ENCODE measurements at places on chromosomes 6 and 20. TPM values are rescaled to one million over a fixed set of nuclear protein-coding genes. Genes with fewer than 3 reads are reported as not detected.

- H3K4me3 ChIP-seq = no peak overlapping the region
- DNase-seq = no peak
- no peak overlapping the region for H3K27ac ChIP-seq
- H3K36me3 ChIP-seq = no peaks in the 10 kb centered on the region
- H3K27me3 ChIP-seq = no peaks in the 10 kb centered on the region
Observed at GRCh38 chr20:17171746-17172280, 55.0 kb upstream of the PCSK2 start.

DNA sequence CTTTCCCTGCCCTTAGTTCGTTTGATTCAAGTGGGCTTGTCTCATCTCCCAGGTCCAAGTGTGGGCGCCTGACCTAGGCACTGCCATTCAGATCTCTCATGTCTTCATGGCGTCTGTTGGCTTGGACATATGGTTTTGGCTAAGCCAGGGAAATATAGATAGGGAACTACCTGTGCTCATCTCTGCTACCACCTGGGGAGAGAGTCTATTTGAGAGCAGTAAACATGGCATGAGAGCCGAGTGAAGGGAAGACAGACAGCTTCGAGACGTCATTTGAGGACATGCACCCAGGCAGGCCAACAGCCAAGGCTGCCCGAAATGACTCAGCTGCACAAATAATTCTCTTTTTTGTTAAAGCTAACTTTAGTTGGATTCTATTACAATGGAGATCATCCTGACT, 370.7 kb upstream of the AGPAT4 start:
- H3K27ac ChIP-seq = no peak overlapping the region
- H3K4me1 ChIP-seq = no peaks in the 10 kb centered on the region
- no peaks in the 10 kb centered on the region for H3K27me3 ChIP-seq
- no peaks in the 10 kb centered on the region for H3K36me3 ChIP-seq
- no peak overlapping the region for H3K4me3 ChIP-seq

DNA sequence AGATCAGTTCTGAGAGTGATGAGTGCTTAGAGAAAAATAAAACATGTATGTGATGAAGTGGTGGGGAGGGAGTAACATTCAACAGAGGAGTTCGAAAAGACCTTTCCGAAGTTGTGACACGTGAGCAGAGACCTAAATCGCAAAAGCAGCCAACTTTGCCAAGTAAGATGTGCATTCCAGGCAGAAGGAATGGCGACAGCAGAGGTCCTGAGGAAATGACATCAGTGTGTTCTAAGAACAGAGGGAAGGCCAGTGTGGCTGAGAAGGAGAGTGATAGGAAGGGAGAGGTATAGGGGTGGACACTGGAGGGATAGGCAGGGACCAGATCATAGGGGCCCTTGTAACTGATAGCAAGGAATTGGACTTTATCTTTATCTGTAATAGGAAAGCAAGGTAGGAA, 51.3 kb downstream of the ADAT2 start:
- no peak for DNase-seq
- H3K4me1 ChIP-seq = no peaks in the 10 kb centered on the region
- H3K4me3 ChIP-seq = no peak overlapping the region
- no peaks in the 10 kb centered on the region for H3K36me3 ChIP-seq
- no peaks in the 10 kb centered on the region for H3K27me3 ChIP-seq

- no peak overlapping the region for H3K27ac ChIP-seq
- no peak overlapping the region for H3K4me3 ChIP-seq
- no peaks in the 10 kb centered on the region for H3K4me1 ChIP-seq
- H3K27me3 ChIP-seq = no peaks in the 10 kb centered on the region
Observed at GRCh38 chr20:3621111-3621510, 42.1 kb downstream of the GFRA4 start.

CGAS gene
- 5.1 TPM for total RNA-seq

BPIFB1 gene
- total RNA-seq = not detected

GSTA4 gene
- total RNA-seq = 17.9 TPM

ENPP1 gene
- 5.7 TPM for total RNA-seq

Measured in Peyer's patch (tissue), 4 donors.